HuH-7 (cell line): ENCODE measurements at places on chromosomes 1 and 21.
A peak's percentile ranks its signal among the peaks of the same experiment; 100 is the strongest.

GRCh38 chr1:7379441-7379971 lies 391.6 kb upstream of the VAMP3 start:
- no peak for DNase-seq

DNA sequence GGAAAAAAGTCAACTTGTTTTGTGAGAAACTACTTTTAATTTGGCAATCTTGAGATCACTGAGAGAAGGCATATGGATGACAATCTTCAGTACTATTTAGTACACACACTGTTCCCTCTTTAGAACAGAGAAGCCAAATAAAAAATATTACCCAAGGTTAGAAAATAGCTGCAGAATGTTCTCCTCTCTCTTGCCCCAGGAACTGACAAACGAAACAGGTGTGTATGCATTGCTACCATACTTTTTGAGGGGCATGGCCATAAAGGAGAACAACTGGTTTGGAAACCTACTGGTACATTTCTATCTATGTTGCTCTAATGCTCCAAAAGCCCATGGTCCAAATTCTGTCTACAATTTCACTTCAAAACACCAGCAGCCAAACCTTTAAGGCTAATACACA lies 5.7 kb downstream of the TOR1AIP2 start:
- DNase-seq, result no peak

DNA sequence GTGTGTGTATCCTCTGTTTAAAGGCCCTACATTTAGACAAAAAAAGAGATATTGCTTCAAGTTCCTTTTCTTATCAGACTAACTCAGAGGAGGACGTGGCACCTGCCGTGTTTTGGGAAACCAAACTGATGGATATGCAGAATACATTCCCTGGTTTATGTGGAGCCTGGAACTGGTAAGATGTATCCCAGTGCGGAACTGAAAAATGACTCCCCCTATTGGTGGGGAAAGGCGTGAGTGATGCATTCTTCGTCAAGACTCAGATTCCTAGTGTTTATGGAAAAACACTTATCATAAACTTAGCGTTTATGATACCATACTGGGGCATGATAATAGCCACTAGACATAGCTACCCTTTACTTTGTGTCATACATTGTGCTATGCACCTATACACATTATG lies 154.2 kb downstream of the ZNF326 start:
- DNase-seq, result no peak

GRCh38 chr21:38420140-38420539 lies 78.1 kb downstream of the ERG start:
- DNase-seq, result no peak

DNA sequence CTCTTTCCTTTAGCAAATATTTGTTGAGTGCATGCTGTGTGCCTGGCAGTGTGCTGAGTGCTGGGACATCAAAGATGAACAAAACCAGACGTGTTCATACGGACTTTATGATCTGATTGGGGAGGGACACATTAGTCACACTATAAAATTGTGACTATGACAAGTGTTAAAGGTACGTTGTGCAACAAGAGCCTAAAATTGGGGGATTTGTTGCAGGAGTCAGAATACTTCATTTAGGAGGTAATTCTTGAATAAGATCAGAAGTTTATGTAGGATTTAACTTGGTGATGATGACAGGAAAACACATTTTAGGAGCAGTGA lies 29.6 kb downstream of the B3GALT2 start:
- no peak for DNase-seq

- DNase-seq, result no peak
Observed at GRCh38 chr1:99994496-99994895, 24.7 kb downstream of the SLC35A3 start.

- DNase-seq, result peak; percentile 44
Observed at GRCh38 chr1:160607011-160607671, 27.8 kb upstream of the CD84 start.

GRCh38 chr1:21241771-21242581 lies 48.3 kb downstream of the ECE1 start:
- no peak for DNase-seq

DNA sequence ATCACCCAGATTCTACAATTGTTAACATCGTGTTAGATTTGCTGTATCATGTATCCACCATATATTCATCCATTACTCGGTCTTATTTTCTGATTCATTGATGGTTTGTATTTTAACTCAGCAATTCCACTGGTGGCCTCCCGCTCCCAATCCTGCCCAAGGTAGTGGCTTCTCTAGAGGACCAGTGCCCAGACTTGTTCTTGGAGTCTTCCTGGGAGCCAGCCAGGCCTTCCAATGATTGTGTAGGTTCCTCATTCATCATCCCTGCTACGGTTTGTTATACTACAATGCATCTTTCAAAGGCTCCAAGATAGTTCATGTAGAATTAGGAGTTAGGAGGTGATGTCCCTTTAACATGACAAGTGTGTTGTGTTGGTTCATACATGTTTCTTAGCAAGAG lies 451.1 kb downstream of the SETD4 start:
- no peak for DNase-seq

- DNase-seq, result no peak
Observed at GRCh38 chr21:19992540-19992939, 1005.7 kb upstream of the NCAM2 start.

DNA sequence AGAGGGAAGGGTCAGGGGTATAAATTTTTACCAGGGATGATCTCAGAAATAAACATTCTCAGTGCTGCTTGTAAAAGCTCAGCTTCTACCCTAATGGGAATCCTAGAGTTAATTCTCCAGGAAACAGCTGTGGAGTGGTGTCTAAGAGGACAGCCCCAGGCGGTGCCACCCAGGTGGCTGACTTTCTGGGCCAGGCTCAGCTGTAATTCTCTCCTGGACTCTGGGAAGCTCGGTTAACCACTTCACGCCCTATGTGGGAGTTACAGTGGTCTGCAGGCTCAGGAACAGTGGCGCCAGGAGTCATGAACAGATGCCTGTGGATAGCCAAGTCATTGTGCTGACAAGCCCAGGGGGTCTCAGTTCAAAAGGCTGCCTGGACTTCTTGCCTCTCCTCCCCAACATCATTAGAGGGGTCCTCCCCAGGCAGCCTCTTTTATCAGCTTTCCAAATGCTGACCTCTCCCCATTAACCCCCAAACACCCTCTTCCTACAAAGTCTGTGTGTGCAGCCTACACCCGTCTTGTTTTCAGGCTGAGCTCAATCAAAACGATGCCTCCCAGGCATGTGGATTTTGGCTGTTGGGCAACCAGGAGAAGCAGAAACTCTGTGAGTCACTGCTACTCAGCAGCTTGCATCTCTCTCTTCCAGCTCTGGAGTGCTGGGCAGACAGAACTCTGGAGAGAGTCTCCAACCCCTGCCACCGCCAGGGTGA lies 1.2 kb downstream of the HHIPL2 start:
- no peak for DNase-seq

GRCh38 chr1:89041119-89041641 lies 18.5 kb upstream of the GBP3 start:
- no peak for DNase-seq
